Mesothelial cell of epicardium (in vitro differentiated cells): ENCODE measurements at places on chromosomes 12 and 14.
A peak's percentile ranks its signal among the peaks of the same experiment; 100 is the strongest.

DNA sequence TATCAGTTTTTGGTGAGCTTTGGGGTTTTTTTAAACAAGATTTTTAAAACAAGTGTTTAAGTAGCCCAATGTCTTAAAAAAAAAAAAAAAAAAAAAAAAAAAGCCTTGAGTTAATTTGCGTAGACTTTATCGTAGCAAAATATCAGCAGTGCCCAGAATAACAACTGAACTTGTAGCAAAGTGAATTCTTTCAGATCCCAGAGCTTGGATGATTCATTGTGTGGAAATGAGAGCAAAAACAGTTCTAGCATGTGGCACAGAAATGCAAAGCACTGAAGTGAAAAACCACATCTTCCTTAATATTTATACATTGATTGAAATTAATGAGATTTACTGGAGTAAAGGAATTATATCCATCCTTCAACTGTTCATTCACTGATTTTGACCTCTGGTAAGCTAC lies 258.1 kb downstream of the EGLN3 start:
- no peak for DNase-seq

DNA sequence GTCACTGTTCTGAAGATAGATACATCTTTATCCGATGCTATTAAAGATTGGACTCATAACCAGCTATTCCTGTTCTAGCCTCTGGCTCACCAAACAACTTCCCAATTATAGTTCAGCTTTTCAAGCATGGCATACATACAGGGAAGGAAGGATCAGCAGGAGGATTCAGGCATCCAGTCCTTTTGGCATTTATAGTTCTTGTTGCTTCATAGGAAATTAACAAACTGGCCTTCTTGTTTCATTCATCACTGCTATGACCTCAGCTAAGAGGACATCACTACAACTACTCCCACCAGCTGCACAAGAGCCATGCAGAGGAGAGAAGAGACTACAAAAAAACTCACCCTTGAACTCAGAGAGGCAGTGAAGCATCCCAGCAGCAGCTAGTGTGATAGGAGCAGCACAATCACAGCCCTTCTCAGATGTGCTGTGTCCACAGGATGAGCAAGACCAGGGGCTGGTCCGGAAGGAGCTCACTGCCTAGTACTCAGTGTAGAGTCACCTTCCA lies 100.5 kb downstream of the SPTSSA start:
- DNase-seq: no peak

DNA sequence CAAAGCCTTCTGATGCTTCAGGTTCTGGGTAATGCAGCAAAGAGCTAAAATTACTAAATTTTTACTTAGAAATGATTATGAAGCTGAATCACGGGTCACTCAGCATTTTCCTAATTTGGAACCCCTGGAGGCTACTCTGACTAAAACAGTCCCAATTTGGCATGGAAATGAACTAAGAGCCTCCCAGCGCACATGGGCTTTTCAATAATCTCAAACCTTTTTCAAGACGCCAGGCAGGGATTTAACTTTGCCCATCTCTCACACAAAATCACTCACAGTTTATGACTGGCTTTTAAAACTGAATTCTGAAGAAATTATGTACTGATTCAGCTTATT lies 68.3 kb downstream of the LLPH start:
- no peak for DNase-seq

GRCh38 chr12:1864867-1865266 lies 44.5 kb downstream of the LRTM2 start:
- DNase-seq: peak; percentile 32

DNA sequence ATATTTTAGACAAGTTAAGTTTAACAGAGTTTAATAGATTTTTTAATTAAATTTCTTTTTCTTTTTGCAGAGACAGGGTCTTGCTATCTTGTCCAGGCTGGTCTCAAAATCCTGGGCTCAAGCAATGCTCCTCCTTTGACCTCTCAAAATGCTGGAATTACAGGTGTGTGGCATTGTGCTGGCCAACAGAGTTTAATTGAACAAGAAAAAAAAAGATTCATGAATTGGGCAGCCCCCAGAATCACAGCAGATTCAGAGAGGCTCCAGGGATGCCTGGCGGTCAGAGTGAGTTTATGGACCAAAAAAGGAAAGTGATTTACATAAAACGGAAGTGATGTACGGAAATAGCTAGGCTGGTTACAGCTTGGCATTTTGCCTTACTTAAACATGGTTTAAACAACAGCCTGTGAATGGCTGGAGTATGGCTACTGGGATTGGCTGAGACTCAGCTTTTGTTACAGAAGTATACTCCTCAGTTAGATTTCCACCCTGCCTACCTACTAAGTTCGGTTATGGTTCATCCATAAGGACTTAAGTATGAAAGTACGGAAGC lies 14.5 kb upstream of the TESPA1 start:
- DNase-seq: no peak

- no peak for DNase-seq
These were observed 88.8 kb downstream of the ATXN7L3B start for GRCh38 chr12:74626397-74626796.

- no peak for DNase-seq
These were observed 9.4 kb downstream of the ARID4A start for GRCh38 chr14:58307597-58308316.

- no peak for DNase-seq
These were observed 337.3 kb downstream of the CACNA1C start for GRCh38 chr12:2390133-2390532.

DNA sequence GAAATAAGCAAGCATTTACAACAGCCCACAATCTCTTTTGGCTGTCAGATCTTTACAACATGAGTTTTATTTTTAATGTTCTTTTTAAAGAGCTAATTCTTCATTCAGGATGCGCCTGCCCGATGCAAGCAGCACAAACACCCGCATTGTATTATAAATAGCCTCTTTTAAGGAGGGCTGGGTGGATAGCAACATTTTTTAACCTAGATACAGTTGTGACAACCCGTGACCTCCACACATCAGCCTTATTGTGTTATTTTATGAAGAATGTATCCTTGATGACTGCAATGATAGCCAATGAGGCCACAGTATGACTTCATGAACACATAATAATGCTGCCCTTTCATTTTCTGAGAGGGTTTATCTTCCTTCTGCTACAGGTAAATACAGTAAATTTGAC lies 173.7 kb downstream of the FOXN3 start:
- no peak for DNase-seq

- no peak for DNase-seq
These were observed 24.0 kb downstream of the DCP1B start for GRCh38 chr12:1980282-1980681.

DNA sequence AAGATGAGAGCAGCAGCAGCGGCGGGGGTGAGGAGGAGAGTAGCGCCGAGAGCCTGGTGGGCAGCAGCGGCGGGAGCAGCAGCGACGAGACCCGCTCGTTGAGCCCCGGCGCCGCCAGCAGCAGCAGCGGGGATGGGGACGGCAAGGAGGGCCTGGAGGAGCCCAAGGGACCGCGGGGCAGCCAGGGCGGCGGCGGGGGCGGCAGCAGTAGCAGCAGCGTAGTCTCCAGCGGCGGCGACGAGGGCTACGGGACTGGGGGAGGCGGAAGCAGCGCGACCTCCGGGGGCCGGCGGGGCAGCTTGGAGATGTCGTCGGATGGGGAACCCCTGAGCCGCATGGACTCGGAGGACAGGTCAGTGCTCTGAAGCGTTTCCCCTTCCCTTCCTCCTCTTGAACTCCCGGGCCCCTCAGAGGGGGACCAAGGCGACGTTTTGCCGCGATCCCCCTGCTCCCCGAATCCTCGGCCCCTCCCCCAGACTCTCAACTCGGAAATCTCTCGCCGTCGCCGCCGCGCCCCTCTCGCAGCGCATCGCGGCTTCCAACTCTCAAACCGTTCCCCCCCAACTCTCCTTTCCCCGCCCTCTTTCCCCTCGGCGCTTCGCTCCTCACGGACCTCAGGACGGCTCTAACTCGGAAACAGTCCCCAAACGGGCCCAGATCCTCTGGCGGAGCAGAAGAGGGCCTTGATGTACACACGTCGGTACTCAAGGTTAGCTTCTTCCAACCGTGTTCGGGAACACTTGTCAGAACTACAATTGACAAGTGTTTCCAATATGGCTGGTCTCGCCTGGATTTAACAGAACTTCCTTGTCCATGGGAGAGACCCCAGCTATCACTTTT lies 947 bp downstream of the AEBP2 start:
- DNase-seq: peak; percentile 27

DNA sequence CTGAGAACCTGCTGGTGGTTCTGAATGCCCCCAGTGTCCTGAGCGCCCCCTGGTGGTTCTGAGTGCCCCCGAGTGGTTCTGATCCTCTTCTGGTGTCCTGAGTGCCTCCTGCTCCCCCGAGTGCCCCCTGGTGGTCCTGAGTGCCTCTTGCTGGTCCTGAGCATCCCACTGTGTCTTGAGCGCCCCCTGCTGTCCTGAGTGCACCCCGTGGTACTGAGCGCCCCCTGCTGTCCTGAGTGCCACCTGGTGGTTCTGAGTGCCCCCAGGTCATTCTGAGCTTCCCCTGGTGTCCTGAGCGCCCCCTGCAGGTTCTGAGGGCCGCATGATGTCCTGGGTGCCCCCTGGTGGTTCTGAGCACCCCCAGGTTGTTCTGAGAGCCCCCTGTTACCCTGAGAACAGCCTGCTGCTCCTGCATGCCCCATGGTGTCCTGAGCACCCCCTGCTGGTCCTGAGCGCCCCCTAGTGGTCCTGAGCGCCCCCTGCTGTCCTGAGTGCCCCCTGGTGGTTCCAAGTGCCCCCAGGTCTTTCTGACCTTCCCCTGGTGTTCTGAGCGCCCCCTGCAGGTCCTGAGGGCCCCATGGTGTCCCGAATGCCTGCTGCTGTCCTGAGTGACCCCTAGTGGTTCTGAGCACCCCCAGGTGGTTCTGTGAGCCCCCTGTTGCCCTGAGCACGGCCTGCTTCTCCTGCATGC lies 1165.4 kb downstream of the TMEM121 start:
- DNase-seq: no peak

DNA sequence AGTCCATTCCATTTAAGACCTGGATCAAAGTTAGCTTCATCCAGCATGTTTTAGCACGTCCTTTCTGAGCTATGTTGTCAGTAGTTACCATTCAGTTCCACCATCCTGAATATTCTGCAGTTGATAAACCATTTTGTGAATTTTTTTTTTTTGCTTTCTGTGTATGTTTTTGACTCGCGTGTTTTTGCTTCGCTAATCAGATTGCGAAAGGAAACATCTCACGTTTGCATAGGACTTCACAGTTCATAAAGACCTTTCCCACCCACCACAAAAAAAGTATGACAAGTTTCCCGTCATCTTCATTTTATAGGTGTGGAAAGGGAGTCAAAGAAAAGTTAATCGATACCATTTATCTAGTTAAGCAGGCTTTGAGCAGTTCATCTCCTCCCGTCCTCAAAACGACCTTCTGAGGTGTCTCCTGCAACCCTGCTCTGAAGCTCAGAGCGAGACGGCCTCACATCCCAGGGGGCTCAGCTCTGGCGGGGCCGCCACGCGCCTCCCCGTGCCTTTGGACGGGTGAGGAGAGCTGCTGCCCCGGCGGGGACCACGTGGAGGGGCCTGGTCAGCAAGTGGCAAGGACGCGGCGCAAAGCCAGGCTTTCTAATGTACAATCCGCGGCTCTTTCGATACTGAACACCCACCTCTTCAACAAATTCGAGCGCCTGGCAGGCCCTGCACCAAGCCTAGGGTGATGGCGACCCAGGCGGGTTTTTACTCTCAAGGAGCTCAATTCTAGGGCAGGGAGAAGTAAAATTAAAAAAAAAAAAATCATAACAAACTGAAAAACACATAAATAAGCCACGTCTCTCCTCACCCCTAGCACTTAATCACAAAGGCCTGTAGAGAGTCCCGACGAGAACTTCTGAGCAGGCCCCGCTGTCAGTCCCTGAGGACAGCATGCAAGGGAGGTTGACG lies 988 bp upstream of the TMEM263 start:
- no peak for DNase-seq

GRCh38 chr14:100525615-100526014 lies 61.6 kb downstream of the BEGAIN start:
- DNase-seq: no peak

GRCh38 chr12:110728628-110729027 lies 14.1 kb downstream of the PPP1CC start:
- no peak for DNase-seq

DNA sequence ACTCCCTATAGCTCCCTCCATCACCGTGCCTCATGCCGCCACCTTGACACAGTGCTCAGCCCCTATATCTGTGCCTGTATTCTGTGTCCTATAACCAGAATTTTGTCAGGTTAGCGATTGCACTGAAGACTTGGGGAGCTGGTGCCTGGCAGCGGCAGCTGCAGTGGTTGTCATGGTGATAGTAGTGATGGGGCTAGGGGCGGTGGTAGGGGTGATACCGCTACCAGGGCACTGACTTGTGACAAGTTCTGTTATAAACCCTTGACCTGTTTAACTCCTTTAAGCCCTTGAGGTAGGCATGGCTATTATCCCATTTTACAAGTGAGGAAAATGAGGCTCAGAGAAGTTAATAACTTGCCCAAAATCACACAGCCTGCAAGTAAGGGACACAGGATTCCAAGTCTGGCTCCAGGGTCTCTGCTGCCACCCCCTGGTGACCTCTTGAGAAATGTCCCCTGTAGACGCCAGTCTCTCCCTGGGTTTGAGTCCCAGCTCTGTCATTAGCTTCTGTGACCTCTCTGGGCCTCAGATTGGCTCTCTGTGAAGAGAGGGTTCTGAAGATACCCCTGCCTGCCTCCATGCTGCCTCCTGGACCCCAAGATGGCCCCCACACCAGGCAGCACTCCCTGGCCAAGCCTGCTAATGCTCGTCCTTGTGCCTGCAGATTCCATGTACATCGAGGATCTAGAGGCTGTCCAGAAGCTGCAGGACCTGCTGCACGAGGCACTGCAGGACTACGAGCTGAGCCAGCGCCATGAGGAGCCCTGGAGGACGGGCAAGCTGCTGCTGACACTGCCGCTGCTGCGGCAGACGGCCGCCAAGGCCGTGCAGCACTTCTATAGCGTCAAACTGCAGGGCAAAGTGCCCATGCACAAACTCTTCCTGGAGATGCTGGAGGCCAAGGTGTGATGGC lies 121.9 kb downstream of the ESRRB start:
- no peak for DNase-seq

DNA sequence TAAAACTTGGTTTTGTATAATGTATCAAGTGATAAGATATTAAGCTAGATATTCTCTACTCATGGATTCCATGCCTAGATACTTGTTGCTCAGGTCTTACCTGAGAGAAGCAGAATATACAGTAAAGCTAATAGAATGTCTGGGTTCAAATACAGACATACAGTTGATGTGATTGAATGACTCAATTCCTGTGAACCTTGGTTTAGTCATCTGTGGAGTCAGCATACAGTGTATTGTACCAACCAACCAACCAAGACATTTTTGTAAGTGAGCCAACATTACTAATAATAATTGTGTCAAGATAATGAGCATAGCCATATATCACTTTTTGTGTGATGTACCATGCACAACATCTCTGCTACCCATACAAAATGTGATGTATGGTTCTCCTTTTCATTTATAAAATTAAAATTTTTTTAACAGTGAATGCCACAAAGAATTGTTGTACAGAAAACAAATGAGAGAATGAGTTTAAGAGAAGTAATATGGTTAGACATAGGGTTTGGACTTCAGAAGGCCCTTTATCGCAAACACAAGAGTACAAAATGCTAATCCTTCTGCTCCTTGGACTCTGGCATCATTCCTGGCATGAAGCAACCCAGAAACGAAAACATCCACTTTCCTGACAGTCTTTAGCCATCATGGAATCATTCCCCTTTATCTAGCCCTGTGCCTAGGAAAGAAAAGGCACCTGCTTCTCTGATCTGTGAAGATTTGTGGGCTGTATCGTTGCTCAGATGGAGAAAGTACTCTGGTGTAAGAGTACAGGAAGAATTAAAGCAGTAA lies 977.2 kb upstream of the USP15 start:
- DNase-seq: no peak

- DNase-seq: no peak
These were observed 27.3 kb upstream of the SPTSSA start for GRCh38 chr14:34489324-34489723.
